Mesothelial cell of epicardium (in vitro differentiated cells): ENCODE measurements at places on chromosomes 3 and 15.
A peak's percentile ranks its signal among the peaks of the same experiment; 100 is the strongest.

- no peaks in the 10 kb centered on the region for H3K27me3 ChIP-seq
- no peaks in the 10 kb centered on the region for H3K4me1 ChIP-seq
- H3K4me3 ChIP-seq: no peak overlapping the region
- no peaks in the 10 kb centered on the region for H3K36me3 ChIP-seq
- DNase-seq: no peak
These were observed 175.5 kb downstream of the CFAP20DC start for GRCh38 chr3:58874248-58874741.

DNA sequence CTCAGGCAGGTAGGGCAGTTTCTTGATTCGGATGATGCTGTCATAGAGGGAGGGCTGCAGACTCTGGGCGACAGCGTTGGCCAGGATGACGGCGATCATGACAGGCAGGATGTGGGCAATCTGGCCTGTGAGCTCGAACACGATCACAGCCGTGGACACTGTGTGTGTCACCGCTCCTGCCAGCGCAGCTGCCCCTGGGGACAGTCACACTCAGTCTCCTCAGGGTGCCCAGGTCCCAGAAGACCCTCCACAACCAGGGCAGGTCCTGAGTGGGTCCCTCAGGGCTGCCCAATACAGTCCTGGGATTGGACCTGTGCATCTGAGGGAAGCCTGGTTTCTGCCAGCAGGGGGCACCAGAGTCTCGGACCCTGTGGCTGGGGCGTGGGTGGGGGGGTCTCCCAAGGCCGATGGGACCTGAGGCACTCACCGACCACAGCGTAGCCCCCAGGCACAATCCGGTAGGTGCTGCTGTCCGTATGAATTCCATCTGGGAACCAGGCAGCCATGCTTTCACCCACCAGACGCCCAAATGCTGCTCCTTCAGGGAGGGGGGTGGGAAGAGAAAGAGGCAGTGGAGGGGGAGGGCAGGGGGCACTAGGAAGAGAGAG lies 7.2 kb downstream of the CLCN2 start:
- no peaks in the 10 kb centered on the region for H3K27me3 ChIP-seq
- peaks cover 8% of the 10 kb centered on the region for H3K36me3 ChIP-seq
- H3K4me1 ChIP-seq: peaks cover 8% of the 10 kb centered on the region
- no peak overlapping the region for H3K27ac ChIP-seq
- DNase-seq: peak; percentile 65

- peaks cover 46% of the 10 kb centered on the region for H3K4me1 ChIP-seq
- peak overlapping the region; percentile 100 for H3K27ac ChIP-seq
- no peak for DNase-seq
- peaks cover 13% of the 10 kb centered on the region for H3K36me3 ChIP-seq
- peak overlapping the region; percentile 90 for H3K4me3 ChIP-seq
These were observed 2.8 kb downstream of the CHD2 start for GRCh38 chr15:92902737-92903593.

DNA sequence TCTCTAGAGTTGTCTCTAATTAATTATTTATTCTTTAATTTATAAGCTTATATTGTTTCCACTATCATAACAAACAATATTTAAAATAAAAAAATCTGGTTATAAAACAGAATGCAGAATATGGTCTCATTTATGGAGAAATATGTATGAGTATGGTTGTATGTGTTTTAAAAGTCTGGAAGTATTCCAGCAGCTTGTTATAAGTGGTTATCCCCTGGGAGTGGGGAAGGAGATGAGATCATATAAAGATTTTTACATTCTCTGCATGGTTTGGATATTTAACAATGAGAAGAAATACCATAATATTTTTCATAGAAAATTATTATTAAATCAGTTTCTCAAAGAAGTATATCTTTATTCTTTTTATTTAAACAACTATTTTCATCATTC lies 135.4 kb upstream of the MB21D2 start:
- H3K27me3 ChIP-seq: peaks cover 3% of the 10 kb centered on the region
- H3K4me3 ChIP-seq: no peak overlapping the region
- DNase-seq: no peak
- H3K36me3 ChIP-seq: no peaks in the 10 kb centered on the region
- peaks cover 7% of the 10 kb centered on the region for H3K4me1 ChIP-seq

DNA sequence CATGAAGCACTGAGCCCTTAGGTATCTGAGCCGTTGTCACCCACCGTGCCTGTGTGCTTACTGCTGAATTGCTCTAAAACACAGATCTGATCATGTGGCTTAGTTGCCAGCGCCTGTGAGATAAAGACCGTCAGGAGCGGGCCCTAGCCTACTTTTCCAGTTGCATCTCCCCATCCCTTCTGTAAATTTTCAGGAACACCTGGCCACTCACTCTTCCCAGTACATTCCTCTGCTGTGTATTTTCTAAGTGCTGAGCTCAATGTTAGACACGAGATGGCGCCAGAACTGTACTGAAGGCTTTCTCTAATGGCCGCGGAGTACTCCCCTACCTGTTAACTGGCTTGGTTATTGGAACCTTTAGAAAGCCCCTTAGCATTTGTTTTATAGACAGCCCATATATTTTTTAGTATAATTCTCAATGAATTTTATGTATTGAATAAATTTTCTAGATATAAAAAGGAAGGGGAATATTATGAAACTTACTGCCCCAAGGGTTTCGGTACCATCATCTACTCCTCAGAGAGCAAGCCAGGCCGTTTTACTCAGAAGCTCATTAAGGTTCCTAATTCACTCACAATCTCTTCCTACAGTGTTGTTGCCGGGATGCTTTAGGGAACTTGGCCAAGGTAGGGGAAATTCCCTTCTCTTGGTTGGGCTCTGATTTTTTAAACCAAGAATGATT lies 16.7 kb upstream of the WNT7A start:
- DNase-seq: no peak
- peak overlapping the region; percentile 86 for H3K4me3 ChIP-seq
- peaks cover 11% of the 10 kb centered on the region for H3K4me1 ChIP-seq
- no peaks in the 10 kb centered on the region for H3K36me3 ChIP-seq
- peaks cover 22% of the 10 kb centered on the region for H3K27me3 ChIP-seq
- H3K27ac ChIP-seq: no peak overlapping the region

DNA sequence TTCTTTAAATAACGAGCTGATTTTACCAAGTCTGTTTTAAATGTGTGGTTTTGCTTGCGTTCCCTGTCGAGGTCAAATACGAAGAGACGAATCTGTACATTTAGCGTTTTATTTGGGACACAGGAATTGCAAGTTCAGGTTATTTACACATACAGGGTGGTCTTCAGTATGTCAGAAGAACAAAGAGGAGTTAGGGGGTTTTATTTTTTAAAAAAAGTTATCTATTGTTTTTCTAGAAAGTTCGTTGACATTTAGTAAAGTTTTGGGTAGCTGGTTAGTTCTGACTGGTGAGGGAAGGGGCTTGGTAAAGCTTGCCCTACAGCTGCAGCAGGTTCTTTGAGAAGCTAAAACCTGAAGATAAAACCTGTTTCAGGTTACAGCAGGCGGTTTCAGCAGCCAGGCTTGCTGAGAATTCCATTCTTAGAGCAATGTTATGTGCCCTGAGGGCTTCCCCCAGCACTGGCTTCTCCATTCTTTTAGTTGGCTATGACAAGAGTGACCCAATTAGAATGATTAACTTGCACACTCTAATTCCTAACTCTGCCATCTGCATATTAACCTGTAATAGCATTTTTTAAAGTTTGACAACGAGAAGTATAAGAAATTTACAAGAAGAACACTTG lies 815 bp upstream of the ZNF280D start:
- H3K4me3 ChIP-seq: no peak overlapping the region
- peaks cover 7% of the 10 kb centered on the region for H3K36me3 ChIP-seq
- H3K4me1 ChIP-seq: peaks cover 19% of the 10 kb centered on the region
- H3K27ac ChIP-seq: no peak overlapping the region
- H3K27me3 ChIP-seq: no peaks in the 10 kb centered on the region

DNA sequence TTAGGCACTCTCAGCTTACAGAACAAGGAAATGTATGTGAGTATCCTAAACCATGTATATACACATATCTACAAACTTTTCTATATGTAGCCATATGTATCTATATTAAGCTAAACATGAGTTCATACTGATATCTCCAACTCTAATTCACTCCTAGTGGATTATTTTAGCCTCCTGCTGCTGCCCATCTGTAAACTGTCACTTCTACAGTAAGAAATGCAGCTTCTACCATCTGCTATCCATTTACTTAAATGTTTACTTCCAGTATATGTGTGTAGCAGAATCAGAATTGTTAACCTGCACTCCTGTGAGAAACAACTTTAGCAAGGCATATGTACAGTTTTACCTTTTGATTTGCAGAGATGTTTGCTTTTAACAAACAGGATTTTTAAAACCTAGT lies 478.5 kb upstream of the CBLB start:
- H3K4me3 ChIP-seq: no peak overlapping the region
- peaks cover 30% of the 10 kb centered on the region for H3K4me1 ChIP-seq
- no peak overlapping the region for H3K27ac ChIP-seq
- no peaks in the 10 kb centered on the region for H3K27me3 ChIP-seq
- DNase-seq: no peak

- H3K4me3 ChIP-seq: no peak overlapping the region
- H3K27ac ChIP-seq: no peak overlapping the region
- DNase-seq: no peak
- no peaks in the 10 kb centered on the region for H3K27me3 ChIP-seq
- no peaks in the 10 kb centered on the region for H3K36me3 ChIP-seq
These were observed 554.5 kb upstream of the TBL1XR1 start for GRCh38 chr3:177751770-177752169.

GRCh38 chr3:61236556-61236955 lies 14.7 kb downstream of the FHIT start:
- no peak for DNase-seq
- no peak overlapping the region for H3K4me3 ChIP-seq
- no peaks in the 10 kb centered on the region for H3K27me3 ChIP-seq
- no peaks in the 10 kb centered on the region for H3K36me3 ChIP-seq

- peaks cover 63% of the 10 kb centered on the region for H3K4me1 ChIP-seq
- H3K36me3 ChIP-seq: no peaks in the 10 kb centered on the region
- DNase-seq: peak; percentile 59
- peak overlapping the region; percentile 97 for H3K4me3 ChIP-seq
- H3K27ac ChIP-seq: peak overlapping the region; percentile 71
These were observed 516.1 kb downstream of the MECOM start for GRCh38 chr3:169147238-169148008.

GRCh38 chr15:94335616-94336015 lies 104.3 kb downstream of the MCTP2 start:
- H3K4me3 ChIP-seq: no peak overlapping the region
- no peak overlapping the region for H3K27ac ChIP-seq
- H3K4me1 ChIP-seq: peaks cover 26% of the 10 kb centered on the region

GRCh38 chr3:194554473-194555123 lies 67.8 kb upstream of the ATP13A3 start:
- peaks cover 8% of the 10 kb centered on the region for H3K4me1 ChIP-seq
- no peak for DNase-seq
- H3K4me3 ChIP-seq: no peak overlapping the region
- no peaks in the 10 kb centered on the region for H3K36me3 ChIP-seq
- peaks cover 17% of the 10 kb centered on the region for H3K27me3 ChIP-seq
